Astrocyte of the hippocampus (primary cell): ENCODE measurements at places on chromosomes 4 and X.

GRCh38 chrX:143674926-143675325 is 39.0 kb upstream of the SLITRK4 start:
- DNase-seq, result no peak

- DNase-seq, result no peak
Measured at GRCh38 chr4:3363411-3364141, 70.8 kb downstream of the RGS12 start.

DNA sequence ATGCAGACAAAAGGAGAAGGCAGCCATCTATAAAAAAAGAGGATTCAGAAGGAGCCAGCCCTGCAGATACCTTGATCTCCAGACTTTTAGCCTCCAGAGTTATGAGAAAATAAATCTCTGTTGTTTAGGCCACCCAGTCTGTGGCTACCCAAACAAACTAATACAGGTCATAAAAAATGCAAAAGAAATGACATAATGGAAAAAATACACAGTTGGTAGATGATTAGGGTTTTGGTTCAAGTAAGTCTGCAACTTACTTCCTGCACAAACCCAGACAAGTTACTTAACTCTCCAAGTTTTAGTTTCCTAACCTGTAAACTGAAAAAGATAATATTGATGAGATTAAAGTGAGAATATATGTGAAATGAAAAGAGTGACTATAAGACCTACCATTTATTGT is 11.3 kb downstream of the QDPR start:
- no peak for DNase-seq

DNA sequence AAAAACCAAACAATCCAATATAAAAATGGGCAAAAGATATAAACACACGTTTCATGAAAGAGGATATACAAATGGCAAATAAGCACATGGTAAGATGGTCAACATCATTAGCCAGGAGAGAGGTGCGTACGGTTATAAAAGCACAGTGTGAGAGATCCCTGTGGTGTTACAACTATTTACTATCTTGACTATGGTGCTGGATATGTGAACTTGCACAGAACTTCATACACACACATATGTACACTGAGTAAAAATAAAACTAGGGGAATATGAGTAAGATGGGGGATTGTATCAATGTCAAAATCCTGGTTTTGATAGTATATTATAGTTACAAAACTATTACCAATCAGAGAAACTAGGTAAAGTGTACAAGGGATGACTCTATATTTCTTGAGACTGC is 8.4 kb downstream of the FBXO8 start:
- DNase-seq, result no peak

DNA sequence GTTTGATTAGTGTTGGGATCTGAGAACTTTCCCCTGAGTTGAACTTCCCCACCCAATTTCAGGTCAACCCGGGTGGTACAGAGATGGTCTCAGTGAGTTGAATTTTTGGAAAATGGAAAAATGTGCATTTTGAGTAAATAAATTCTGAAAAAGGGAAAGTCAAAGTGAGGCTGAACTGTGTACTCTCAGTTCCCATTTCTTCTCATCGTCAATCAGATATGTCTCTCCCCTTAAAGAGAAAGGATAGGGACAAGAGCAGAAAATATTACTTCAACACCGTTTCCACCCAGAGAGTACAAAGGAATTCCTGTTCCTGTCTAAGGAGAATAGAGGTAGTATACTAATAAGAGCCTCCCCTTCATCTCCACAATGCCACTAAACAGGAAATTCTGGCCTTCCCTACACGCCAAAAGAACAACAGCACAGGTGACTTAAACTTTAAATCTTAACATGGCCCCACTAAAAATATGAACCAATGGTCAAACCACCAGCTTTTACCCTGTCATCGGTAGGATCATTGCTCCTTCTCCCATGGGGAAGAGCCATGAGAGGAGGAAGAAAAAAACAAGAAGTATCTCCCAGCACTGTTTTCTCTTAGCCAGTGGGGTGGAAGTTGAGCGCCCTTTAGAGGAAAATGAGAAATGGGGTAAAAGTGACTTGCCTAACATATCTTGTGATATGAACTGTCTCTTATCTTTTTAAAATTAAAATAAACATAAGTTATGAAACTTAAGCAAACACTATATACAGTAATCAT is 30.3 kb downstream of the BMP3 start:
- DNase-seq, result no peak

DNA sequence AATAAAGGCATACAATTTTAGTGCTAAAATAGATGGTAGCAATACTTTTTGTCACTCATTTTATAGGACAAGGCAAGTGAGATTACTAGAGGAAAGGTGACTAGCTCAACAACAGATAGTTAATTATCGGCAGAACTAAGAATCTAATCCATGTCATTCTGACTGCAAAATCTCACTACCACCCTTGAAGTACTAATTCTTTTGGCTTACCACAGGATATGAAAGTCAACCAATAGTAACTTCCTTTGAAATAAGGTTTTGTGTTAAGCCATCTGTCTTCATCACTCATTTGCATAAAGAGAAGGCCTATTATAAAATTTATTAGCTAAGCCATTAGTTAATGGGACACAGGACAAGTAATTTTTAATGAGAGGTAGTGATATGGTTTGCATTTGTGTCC is 25.3 kb upstream of the ZMAT1 start:
- DNase-seq, result no peak

- DNase-seq, result no peak
Measured at GRCh38 chr4:1627417-1628313, 56.4 kb downstream of the FAM53A start.

DNA sequence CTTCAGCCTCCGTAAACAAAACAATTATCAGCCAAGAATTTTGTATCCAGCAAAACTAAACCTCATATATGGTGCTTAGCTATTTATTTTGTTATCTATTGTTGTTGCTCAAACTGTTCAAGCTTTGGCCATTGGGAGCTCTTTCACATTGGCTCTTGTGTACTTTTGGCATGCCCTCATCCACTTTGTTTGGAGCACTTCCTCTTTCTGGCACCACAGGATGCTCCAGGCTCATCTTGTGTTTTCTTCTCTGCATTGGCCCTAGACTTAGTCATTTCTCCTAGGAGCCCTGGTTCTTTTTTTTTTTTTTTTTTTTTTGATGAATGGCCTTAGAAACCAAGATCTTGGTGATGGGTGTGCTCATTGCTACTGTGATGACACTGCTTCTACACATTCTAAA is 74.5 kb downstream of the DIPK2B start:
- DNase-seq, result no peak

DNA sequence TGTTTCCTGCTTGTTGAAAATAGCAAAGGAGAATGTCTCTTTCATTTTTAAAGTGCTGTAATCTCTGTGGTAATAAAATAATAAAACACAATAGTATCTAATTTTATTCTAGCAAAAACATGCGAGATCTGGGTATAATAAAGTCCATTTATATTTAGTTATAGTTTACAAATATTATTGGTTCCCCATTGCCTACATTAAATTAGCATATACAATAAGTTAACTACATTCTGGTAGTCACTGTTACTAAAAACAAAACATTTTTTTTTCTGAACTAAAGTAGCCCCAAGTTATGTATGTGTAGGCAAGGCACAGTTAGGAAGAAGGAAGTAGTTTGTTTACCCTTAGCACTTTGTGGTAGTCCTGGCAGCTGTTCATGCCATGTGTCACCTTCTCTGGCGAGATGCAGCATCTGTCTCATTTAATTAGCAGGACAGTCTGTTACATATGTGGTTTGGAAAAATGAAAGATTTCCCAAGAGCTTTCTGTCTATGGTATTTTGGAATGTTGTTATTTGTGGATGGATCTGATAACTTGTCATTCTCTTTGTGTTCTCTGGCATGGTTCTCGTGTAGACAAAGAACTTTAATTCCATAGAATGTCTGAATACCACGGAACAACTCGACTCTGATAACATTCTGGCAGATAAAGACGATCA is 231.3 kb upstream of the PITX2 start:
- DNase-seq, result peak; percentile 89

- DNase-seq, result no peak
Measured at GRCh38 chr4:53716471-53717063, 125.3 kb upstream of the LNX1 start.

DNA sequence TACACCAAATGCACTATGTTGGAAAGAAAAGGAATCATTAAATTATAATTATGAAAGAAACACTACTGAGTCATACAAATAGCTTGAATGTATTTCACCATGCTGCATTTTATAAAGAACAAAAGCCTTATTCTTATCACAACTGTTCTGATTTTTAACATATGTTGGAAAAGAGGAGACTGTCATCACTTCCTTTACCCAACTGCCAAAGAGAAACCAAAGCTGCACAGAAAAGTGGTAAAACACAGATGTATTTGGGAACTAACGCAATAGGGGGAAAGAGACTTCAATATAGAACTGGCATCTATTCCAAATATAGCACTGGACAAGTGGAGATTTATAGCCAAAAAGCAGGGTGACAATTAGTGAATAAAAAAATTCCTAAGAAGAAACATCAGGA is 181.0 kb downstream of the SPANXN3 start:
- DNase-seq, result no peak

- DNase-seq, result peak; percentile 85
Measured at GRCh38 chr4:104677116-104677515, 182.4 kb upstream of the CXXC4 start.

DNA sequence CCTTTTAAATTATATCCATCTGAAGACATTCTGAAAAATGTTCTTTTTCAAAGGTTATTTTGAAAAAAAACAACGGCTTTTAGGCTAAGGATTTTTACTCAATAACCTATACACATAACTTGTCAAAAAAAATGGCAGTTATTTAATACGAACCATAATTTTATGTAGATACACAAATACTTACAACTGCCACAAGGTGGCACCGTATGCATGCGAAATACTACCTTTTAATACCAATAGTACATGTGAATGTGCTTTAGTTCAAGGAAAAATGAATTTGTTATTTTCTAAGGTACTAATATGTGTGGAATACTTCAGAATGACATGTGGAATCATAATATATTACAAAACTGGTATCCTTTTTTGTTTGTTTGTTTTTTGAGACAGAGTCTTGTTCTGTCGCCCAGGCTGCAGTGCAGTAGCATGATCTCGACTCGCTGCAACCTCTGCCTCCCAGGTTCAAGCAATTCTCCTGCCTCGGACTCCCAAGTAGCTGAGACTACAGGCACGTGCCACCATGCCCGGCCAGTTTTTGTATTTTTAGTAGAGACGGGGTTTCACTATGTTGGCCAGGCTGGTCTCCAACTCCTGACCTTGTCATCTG is 4.6 kb upstream of the MAD2L1 start:
- DNase-seq, result peak; percentile 80

- peak; percentile 23 for DNase-seq
Measured at GRCh38 chr4:123312951-123313592, 83.5 kb upstream of the SPRY1 start.

GRCh38 chrX:93791304-93791703 is 117.3 kb downstream of the FAM133A start:
- no peak for DNase-seq

- no peak for DNase-seq
Measured at GRCh38 chrX:13697976-13698375, 9.0 kb downstream of the RAB9A start.

DNA sequence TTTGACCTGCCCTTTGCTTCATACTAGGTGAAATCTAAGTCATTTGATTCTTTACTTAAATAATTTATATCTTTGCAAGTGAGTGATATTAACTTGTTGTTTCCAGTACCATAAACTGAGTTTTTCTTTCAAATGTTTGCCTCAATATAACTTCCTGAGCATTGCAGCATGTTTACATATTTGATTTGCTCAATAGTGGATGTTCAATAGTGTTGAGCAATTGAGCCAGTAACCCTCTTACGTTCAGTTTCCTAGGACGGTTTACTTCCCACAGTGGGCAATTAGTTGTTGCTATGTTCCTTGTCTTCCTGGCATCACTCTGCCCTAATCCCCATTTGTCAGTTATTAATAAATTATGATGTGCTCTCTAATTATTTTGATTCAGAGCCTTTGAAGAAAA is 278.5 kb downstream of the EPHA5 start:
- no peak for DNase-seq

- DNase-seq, result peak; percentile 54
Measured at GRCh38 chr4:186699298-186699697, 24.4 kb downstream of the FAT1 start.

DNA sequence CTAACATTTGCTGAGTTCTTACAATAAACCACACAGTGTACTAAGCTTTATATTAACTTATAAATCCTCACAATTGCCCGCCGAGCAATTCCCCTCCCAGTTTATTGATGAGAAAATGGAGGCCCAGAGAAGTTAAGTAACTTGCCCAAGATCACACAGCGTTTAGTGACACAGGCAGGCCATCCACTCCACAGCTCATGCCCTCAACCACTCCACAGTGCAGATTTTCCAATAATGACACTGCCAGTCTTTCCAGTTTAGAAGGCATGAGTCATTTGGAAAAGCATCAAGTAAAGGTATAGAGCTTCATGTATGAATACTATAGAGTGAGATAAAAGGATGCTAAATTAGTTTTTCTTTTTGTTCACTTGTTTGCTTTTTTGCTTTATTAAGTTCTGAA is 208.5 kb downstream of the CAMK2D start:
- DNase-seq, result no peak

GRCh38 chr4:79334783-79335182 is 8.9 kb upstream of the NAA11 start:
- DNase-seq, result no peak

DNA sequence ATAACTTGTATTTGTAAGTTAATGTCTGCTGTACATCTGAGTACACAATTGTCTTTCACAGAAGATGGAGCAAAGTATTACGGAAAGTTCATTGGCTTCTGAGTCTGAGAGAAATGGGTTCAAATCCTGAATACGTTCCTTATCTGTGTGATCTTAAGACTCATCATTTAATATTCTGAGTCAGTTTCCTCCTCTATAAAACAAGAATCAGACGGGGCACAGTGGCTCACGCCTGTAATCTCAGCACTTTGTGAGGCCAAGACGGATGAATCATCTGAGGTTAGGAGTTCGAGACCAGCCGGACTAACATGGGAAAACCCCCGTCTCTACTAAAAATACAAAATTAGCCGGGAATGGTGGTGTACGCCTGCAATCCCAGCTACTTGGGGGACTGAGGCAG is 57.8 kb downstream of the APBB2 start:
- no peak for DNase-seq

- DNase-seq, result no peak
Measured at GRCh38 chr4:173217075-173217474, 48.5 kb downstream of the GALNT7 start.

DNA sequence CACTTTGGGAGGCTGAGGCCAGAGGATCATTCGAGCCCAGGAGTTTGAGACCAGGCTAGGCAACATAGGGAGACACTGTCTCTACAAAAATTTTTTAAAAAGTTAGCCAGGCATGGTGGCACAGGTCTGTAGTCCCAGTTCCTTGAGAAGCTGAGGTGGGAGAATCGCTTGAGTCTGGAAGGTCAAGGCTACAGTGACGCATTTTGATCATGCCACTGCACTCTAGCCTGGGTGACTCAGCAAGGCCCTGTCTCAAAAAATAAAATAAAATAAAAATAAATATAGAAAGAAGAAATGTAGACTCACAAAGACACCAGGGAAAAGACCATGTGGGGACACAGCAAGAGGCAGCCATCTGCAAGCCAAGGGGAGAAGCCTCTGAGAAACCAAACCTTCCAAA is 42.3 kb upstream of the SLC7A3 start:
- DNase-seq, result no peak

GRCh38 chr4:80361329-80361900 is 25.9 kb downstream of the CFAP299 start:
- peak; percentile 37 for DNase-seq
